NCI-H187 treated with DMSO at 0.1 percent for 48 hours (cell line): ENCODE measurements at places on chromosomes 13 and 19.
A peak's percentile ranks its signal among the peaks of the same experiment; 100 is the strongest.

- DNase-seq, result no peak
These were observed 107.8 kb downstream of the HSPH1 start for GRCh38 chr13:31053896-31054295.

GRCh38 chr13:46100191-46100815, 4.5 kb downstream of the CPB2 start:
- DNase-seq, result no peak

GRCh38 chr19:48835734-48836088, 580 bp downstream of the HSD17B14 start:
- peak; percentile 82 for DNase-seq

DNA sequence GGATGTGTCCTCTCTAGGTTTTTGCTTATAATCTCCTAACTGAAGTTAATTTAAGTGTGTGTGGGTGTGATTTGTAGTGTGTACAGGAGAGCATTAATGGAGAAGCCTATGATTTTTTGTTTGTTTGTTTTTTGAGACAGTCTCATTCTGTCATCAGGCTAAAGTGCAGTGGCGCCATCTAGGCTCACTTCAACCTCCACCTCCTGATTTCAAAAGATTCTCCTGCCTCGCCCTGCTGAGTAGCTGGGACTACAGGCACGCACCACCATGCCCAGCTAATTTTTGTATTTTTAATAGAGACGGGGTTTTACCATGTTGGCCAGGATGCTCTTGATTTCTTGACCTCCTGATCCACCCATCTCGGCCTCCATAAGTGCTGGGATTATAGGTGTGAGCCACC, 20.6 kb downstream of the ZNF701 start:
- DNase-seq, result no peak

- DNase-seq, result no peak
These were observed 28.0 kb downstream of the SMIM24 start for GRCh38 chr19:3452171-3452941.

GRCh38 chr13:53788286-53788685, 759.7 kb downstream of the OLFM4 start:
- no peak for DNase-seq

GRCh38 chr13:108306860-108307259, 37.3 kb downstream of the TNFSF13B start:
- DNase-seq, result no peak

GRCh38 chr13:103101901-103102300, 35.7 kb upstream of the SLC10A2 start:
- DNase-seq, result no peak
